ENCODE measurements at places on chromosomes 2 and 18.

- peak; percentile 49 for DNase-seq
Observed at GRCh38 chr2:181104512-181105115, 124.2 kb downstream of the UBE2E3 start.

DNA sequence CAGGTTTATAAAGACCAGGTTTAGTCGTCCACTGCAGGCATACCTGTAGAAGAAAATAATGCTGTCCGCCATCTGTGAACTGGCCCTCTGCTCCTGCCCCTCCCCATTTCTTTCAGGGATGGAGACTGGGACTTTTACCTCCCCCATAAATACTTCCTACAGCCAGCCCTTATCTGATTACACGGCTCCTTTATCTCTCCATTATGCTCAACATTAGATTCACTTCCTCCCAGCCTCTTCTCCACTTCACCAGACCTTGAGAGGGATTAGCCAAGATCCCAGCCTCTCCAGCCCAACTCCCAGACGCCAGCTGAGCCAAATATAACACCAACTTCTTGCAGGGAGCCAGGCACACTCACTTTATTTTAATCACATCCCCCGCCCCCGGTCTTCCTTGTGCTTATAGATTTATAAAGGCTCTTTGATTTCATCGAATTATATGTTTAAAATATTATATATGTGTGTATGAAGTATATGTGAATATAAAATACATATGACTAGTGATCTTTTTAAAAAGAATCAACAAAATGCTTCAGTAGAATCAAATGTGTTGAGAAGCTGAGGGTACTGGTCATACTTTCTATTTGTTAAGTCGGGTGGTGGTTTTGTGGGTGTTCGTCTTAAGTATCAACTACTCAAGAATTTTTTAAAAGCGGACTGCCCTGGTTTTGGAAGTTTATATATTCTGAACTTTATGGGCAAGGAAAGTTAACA is 81.0 kb downstream of the SPRED2 start:
- no peak for DNase-seq

- peak; percentile 95 for DNase-seq
Observed at GRCh38 chr18:31042406-31043181, at the start of gene DSC3. TSS of gene DSC3 (minus strand) at chr18:31042742. CDS start at chr18:31042660, 82 bp downstream.

DNA sequence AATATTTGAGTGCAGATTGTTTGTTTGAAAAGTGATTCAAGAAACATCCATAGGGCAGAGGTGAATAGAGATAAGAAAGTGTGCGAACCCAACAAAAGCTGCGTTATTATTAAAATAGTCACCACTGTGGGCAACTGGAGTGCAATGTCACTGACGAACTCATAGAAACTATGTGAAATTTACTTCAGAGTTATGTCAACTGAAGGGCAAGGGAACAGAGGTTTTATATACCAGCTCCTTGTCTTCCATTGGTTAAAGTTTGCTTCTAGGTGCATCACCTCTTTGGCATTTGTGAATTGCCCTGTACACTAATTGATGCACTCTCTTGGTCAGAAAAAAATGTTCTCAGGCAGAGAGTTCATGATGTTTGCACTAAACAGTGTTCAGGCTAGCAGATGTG is 110.5 kb upstream of the NYAP2 start:
- no peak for DNase-seq

- no peak for DNase-seq
Observed at GRCh38 chr2:36549165-36549574, 48.8 kb downstream of the FEZ2 start.

DNA sequence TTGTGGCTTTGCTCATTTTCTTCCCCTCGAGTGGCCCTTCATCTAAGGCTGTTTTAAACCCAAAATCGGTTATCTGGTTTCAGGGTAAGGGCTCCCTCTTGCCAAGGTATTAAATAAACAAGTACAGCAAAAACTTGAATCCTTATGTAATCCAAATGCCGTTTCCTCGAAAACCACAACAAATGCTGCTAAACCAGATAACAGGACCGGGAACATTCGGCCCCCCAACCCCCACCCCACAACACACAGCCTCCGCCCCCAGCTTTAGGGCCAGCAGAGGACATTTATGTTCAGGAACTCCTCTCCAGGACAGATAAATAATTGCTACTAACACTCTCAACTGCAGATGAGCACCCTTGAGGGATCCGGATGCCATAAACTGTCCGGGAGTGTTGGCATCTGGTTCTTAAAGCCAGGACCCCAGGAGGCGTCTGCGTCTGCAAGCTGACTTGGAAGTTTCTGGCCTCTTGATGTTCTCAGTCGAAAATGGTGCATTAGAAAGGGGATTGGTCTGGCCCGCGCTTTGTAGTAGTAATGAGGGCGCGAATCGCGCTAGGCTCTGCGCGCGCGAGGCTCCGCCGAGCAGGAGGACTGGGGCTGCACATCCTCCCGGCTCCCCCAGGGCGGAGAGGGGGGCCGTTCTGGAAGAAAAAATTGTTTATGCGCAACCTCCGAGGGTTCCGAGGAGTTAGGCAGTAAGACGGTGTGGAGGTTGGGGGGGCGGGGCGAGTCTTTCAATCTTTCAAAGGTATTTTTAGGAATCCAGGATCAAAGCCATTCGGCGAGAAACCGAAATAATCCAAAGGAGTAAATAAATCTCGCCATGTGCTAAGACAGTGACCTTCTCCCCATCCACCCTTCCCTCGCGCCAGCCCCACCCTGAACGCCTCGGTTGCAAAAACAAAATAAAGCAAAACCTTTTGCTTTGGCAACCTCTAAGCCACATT is 3.9 kb upstream of the ID2 start:
- DNase-seq: no peak

GRCh38 chr2:47724221-47724981 is 58.5 kb upstream of the MSH6 start:
- DNase-seq: peak; percentile 63

DNA sequence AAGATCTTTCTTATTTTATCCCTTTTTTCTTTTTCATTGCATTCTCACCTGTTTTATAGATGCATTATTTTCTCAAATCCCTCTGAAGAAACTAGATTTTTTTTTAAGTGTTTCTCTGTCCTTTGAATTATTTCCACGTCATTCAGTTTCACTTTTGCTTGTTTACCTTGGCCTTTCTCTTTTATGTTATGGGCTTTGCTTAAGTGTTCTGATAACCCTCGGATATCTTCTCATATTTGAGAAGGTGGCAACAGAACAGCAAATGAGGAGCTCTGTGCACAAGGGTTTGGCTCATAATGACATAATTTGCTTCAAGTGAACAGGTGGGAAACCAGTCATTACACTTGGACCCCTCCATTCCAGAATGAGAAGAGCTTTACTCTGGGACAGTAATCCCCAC is 111.9 kb downstream of the C1D start:
- DNase-seq: no peak

DNA sequence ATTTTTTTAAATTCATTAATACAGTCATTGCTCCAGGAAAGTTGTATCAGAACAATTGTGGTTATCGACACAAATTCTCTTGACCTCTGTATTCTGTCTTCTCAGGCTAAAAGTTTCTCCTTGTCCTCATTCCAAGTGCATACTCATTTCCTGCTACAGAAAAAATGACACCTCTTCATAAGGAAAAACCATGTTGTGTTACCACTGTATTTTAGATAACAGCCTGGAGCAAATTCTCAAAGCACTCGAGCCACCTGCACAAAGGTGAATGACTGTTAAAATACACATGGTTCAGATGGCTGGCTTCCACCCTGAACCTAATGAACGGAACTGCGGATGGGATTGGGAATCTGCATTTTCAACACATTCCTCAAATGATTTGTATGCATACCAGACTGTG is 586.5 kb downstream of the EPHA4 start:
- no peak for DNase-seq

- DNase-seq: no peak
Observed at GRCh38 chr2:230870544-230871360, 6.0 kb downstream of the ITM2C start.
